Activated T-helper 1 cell treated with Interleukin-2 at 50 U/mL for 16 hours (primary cell): ENCODE measurements at places on chromosomes 6 and 20.

GRCh38 chr20:475463-476357 lies 13.4 kb upstream of the TBC1D20 start:
- no peak for DNase-seq

GRCh38 chr20:48740712-48741111 lies 87.1 kb downstream of the PREX1 start:
- no peak for DNase-seq

GRCh38 chr20:45518282-45518681 lies 2.9 kb upstream of the SPINT3 start:
- no peak for DNase-seq

DNA sequence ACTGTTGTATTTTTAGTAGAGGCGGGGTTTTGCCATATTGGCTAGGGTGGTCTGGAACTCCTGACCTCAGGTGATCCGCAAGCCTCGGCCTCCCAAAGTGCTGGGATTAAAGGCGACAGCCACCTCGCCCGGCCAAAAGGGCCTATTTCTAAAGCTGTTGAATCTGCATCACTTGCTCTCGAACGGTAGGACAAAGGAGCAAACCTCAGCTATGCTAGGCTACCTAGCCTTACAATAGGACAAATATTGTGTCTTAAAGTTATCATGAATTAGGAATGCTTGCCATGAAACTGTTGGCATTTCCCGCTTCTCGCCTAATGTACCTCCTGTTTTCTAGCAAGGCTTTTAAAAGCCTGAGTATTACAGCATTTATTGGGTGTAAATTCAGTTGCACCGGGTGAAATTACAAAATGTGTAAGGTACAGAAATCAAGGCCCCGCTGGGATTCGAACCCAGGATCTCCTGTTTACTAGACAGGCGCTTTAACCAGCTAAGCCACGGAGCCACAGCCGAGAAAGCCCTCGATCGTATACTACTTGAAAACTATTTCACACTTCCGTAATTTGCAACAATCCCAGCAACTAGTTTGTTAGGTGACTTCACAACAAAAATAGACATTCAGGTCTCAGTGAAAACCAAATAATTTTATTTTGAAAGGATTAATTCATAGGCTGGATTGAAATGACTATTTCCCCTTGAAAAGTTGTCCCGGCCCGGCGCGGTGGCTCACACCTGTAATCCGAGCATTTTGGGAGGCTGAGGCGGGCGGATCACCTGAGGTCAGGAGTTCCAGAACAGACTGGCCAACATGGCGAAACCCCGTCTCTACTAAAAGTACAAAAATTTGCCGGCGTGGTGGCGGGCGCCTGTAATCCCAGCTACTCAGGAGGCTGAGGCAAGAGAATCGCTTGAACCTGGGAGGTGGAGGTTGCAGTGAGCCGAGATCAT lies 211.6 kb upstream of the ZNF184 start:
- peak; percentile 18 for DNase-seq

DNA sequence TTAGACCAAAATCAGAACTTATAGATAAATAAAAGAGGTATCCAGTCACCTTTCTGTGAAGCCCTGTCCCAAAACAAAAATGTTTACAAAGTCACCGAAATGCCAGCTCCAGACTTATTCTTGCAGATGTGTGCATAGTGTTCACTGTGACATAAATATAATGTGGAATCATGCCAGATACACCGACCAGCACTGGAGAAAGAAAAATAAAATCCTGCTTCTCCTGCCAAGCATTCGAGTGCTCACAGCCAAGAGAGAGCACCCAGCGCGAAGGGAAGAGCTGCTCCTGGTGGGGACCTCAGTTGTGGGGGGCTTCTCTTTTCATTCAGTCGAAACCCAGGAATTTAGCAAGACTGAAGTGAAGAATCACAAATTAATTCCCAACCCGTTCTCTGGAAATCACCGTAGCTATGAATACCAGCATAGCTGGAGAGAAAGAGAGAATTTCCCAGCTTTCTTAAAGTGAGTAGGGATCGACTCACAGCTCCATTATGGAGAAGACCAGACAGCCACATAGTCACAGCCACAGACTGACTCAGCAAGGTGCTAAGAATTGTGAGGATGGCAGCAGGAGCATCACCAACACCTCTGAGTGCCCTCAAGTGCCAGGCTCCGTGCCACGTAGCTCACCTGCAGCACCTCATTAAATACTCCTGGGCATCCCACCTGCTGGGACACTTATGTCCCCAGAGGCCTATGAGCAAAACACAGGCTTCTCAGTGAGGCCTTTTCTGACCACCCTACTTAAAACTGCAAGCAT lies 33.2 kb downstream of the BFSP1 start:
- DNase-seq, result no peak

DNA sequence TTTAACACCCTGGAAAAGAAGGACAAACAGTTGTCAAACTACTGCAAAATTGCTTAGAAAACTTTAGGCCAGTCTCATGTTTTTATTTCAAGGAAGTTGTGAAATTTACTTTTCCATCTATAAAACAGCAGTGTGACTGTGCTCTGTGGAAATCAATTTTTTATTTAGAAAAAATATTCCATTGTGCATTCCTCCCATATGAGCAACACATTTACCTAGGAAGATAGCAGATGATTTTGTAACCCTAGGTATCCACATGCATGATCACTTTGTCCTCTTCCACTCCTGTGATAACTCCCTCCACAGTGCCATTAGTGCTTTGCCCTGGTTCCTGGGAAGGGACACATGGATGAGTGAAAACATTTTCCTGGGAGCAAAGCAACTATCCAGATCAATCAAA lies 70.0 kb upstream of the SHLD1 start:
- no peak for DNase-seq

- no peak for DNase-seq
Observed at GRCh38 chr6:137819740-137820139, 47.3 kb upstream of the TNFAIP3 start.
